ENCODE measurements at places on chromosomes 7 and 10. TPM values are rescaled to one million over a fixed set of nuclear protein-coding genes. Genes with fewer than 3 reads are reported as not detected.

GRCh38 chr7:97470726-97471125 is 261.2 kb upstream of the TAC1 start:
- DNase-seq: no peak

GRCh38 chr7:4220011-4220410 is 462.1 kb upstream of the FOXK1 start:
- no peak for DNase-seq

DNA sequence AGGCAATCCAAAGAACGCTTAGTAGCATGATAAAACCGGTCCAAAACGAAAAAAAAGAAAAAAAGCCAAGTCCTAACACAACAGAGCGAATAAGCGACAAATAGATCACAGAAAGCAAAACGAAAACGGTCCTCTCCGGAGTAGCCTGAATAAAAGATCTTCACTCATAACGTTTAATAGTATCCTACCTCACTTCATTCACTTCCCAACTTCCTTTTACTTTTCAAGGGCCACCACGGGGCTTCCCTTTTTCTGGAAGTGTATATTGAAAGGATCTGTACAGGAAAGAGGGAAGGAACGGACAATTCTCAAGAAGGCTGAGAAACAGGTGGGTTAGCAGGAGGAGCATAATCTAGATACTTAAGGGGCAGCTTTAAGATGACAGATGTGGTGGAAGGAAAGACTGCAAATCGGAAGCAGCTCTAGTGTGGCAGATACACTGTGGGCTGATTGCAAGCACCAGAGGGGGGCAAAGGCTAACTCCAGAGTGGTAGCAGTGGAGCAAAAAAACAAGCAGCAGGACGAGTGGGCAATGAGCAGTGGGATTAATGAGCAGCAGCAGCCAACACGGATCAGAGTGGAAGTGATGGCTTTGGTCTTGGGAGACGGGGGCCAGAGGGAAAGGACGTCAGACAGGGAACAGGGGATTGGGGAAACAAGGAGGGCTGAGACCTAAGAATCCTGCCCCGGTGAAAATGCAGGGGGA is 866 bp downstream of the CNOT4 start:
- DNase-seq: peak; percentile 47

- DNase-seq: no peak
These were observed 52.9 kb downstream of the LYZL2 start for GRCh38 chr10:30576641-30577040.

DNA sequence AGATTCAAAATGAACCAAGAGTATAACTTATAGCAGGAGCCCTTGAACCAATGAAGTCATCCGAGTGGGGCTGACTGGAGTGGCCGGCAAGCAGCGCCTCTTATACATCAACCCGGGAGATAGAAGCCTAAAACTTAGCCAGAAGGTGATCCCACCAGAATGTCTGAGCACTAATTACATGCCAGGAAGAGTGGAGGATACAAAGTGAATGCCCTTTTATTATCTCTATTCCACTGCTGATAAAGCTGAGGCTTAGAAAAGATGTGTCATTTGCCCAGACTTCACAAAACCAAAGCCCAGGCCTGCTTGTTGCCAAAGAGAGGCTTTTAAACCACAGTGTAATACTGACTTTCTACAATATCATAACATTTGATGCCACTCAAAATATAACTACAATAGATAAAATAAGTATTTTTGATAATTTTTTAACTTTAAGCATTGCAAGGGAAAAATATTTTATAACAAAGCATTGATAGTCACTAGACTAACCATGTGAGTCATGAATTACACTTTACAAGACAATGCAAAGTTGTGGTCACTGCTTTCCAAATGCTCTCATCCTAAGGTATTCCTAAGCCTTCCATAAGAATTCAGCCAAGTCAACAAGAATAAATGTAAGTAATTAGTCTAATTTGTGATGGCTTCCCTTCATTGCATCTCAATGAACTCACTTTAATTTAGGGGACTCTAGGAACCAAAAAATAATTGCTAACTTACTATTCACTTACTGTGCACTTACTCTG is 58.6 kb upstream of the ARID5B start:
- no peak for DNase-seq

DNA sequence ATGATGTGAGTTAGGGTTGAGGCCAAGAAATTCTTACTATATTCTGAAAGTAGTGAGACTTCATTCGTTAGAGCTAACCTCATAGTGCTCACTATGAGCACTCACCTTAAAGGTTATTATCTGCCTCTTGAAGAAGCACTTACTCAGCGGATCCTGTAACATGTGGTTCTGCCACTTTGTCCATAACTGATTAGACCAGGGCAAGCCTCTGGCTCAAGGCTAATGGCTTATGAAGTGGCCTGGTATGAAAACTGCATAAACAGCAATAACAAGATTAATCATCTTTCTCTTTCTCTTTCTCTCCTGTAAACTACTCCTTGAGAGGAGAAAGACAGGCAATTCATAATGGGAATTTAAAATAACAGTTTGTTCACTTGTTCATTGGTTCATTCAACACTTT is 82.8 kb downstream of the MAPK8 start:
- DNase-seq: no peak

The CPXM2 gene
- total RNA-seq: 0.26 TPM

DNA sequence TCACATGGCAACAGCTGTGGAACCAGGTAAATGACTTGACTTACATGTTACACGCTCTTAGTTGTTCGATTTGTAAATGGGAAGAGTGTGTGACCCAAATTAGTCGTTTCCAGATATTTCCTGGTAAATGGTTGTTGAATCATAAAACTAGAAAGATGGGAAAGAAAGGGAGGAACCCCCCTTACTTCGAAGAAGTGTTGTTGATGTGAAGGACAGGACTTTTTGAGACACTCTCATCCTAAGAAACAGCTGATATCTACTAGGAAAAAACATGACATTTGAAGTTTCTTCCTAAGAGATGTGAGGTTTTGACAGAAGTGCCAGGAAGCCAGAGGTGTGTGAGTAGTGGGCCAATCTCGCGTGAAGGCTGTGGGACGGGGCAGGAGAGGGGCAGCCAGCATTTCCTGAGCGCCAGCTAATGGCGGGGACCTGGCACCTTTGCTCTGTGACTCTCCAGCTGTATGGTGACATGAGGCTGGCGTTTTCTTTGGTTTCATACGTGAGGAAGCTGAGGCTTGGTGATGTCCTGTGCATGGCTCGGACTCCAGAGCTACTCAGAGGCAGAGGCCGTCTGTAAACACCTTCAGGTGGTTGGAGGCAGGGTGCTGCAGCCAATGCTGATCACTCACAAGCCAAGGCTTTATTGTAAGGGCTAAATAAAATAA is 53.7 kb downstream of the IKZF1 start:
- no peak for DNase-seq

DNA sequence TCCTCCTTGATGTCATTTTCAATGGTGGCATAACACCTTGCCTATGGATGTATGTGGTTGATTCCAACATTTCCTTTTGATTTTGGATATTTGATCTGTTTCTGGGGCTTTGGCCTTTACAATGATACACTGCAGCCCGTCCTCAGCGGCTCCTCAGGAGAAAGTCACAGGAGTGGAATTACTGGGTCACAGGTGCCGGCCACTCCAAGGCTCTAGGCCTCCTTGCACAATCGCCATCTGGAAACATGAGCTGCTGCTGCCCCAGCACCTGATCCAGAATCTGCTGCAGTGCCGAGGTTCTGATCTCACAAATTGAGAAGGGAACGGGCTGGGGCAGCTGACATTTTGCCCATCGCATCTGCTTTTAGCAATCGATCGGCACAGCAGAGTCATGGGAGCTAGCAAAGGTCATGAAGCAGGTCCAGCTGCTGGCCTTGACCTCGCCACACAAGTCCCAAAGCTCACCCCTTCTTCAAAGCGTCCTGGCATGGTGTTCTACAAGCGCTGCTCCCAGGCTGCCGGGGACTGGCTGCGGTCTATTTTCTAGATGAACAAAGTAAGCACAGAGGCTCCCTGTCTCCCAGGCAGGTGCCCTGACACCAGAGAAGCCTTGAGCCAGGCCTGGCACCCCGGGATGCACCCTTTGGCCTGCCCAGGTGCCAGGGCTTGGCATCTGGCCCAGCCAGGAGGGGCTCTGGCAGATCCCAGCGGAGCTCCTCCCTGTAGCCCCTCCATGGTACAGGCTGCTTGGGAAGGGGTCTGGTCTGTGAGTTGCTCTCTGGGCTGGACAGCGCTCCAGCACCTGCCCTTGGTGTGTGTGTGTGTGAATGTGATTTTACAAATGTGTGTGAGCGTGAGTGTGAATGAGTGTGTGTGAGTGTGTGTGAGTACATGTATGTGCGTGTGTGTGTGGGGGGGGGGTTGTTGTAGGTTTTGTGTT is 201.8 kb downstream of the GLRX3 start:
- DNase-seq: no peak

- no peak for DNase-seq
These were observed 2.9 kb downstream of the CAV2 start for GRCh38 chr7:116502201-116503096.

GRCh38 chr7:81693080-81693479 is 76.8 kb downstream of the HGF start:
- no peak for DNase-seq

The CCL26 gene
- total RNA-seq: not detected

- no peak for DNase-seq
These were observed 227.2 kb upstream of the MKLN1 start for GRCh38 chr7:131100357-131101054.

- DNase-seq: no peak
These were observed 227.2 kb downstream of the NSUN6 start for GRCh38 chr10:18424200-18424599.

GRCh38 chr7:95544171-95544570 is 52.1 kb downstream of the PDK4 start:
- no peak for DNase-seq

All from dermis microvascular lymphatic vessel endothelial cell (primary cell).